ENCODE measurements at places on chromosomes 12 and 14.

- DNase-seq: no peak
Observed at GRCh38 chr14:100955201-100955600, 51.7 kb upstream of the RTL1 start.

- no peak for DNase-seq
Observed at GRCh38 chr12:46490635-46491034, 118.1 kb upstream of the SLC38A2 start.

- no peak for DNase-seq
Observed at GRCh38 chr12:5856692-5857091, 88.4 kb downstream of the ANO2 start.

DNA sequence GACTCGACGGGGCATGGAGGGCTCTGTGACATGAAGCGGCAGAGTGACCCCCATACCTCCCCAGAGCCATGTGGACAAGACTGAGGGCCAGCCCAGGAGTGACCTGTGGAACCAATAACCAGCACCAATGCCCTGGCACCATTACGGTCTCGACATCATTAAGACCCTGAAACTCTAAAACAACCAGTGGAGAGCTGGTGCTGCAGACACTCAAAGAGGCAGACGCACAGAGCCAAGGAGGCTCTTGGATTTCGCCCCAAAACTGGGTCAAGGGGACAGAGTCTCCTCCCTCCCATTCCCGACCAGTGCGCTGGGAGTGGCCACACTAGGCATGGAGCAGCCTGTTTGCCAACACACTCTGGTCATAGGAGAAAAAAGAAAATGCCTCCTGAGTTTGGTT, 41.6 kb upstream of the VASH1 start:
- no peak for DNase-seq

GRCh38 chr14:54498095-54498531, 9.3 kb upstream of the GMFB start:
- no peak for DNase-seq

DNA sequence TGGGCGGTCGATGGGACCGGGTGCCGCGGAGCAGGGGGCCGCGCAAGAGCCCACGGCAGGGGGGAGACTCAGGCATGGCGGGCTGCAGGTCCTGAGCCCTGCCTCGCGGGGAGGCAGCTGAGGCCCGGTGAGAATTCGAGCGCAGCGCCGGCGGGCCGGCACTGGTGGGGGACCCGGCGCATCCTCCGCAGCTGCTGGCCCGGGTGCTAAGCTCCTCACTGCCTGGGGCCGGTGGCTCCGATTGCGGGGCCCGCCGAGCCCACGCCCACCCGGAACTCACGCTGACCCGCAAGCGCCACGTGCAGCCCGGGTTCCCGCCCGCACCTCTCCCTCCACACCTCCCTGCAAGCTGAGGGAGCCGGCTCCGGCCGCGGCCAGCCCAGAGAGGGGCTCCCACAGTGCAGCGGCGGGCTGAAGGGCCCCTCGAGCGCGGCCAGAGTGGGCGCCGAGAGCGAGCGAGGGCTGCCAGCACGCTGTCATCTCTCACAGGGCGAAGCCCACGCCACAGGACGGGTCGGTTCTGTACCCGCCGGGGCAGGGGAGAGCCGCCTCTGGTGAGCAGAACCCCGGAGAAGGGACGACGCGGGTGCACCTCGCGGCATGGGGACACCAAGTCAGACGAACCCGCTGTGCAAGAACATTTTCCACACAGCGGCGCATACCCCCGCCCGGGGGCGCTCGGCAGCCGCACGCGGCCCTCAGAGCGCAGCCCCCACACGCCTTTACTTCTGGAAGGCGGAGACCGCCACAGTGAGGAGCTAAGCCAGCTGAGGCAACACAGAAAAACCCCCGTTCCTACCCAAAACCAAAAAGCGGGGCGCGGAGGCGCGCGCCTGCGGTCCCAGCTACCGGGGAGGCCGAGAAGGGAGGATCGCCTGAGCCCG, 1.2 kb upstream of the SIVA1 start:
- DNase-seq: no peak

DNA sequence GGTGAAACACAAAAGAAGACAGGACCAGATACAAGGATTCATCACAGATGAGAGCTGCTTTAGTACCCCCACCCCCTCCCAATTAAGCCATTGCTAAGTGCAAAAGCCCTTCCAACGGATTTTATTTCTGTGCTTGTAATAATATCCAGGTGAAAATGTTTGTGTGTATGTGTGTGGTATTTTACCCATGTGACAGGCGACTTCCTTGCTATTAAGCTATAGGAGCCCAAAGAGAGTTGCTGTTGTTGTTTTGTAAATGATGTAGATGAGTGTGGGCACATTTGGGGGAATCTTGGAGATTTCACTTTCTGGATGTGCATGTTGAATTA, 3.2 kb upstream of the HOXC4 start:
- no peak for DNase-seq

- DNase-seq: no peak
Observed at GRCh38 chr12:55280991-55281390, 15.4 kb downstream of the OR6C6 start.

DNA sequence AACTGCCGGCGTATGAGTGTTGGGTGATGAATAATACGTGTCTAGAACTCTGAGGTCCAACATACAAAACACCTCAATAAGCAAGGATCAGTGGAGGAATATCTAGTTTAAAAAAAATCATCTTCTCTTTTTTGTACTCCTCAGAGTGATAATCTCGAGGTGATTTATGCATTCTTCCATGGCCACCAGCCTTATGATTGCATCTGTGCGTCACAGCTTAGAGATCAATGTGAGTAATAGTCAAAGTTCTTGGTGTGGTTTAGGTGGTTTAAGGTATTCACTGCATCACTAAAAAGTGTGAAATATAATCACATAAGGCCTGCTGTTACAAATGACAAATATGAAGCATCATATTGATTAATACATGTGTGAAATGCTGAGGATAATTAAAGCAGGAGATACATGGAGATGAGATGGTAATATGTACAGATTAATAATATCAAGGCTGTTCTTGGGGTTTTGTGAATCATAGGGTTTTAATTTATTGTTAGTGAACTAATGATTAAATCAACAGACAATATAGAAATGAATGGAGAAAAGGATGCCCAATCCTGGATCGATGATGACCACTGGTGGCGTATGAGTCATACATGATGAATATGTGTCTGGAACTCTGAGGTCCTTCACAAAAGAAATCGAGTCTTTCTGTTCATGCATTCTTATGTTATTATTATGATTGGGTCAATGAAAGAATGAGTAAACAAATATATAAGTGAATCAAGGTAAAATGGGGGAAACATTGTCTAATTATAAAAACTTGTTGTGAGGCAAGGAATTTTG, 68.8 kb upstream of the RTL1 start:
- no peak for DNase-seq

DNA sequence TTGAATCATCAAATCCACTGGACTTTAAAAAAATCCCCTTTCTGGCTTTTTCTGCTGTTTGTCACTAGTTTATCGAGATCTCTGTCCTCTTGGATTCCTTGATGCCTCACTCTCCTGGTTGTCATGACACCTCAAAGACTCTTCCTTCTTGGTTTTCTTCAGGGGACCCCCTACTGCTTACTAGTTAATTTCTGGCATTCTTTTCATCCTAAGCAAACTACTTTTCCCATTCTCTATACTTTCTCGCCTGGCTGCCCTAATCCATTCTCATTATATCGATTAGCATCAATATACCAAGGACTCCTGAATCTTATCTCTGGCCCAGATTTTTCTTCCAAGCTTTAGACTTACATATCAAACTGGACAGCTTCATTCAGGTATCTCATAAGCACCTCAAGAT, 98.6 kb downstream of the NEDD1 start:
- no peak for DNase-seq

- DNase-seq: no peak
Observed at GRCh38 chr12:64232196-64232595, 10.1 kb upstream of the KICS2 start.

- DNase-seq: no peak
Observed at GRCh38 chr14:100844421-100844820, 18.5 kb downstream of the MEG3 start.

DNA sequence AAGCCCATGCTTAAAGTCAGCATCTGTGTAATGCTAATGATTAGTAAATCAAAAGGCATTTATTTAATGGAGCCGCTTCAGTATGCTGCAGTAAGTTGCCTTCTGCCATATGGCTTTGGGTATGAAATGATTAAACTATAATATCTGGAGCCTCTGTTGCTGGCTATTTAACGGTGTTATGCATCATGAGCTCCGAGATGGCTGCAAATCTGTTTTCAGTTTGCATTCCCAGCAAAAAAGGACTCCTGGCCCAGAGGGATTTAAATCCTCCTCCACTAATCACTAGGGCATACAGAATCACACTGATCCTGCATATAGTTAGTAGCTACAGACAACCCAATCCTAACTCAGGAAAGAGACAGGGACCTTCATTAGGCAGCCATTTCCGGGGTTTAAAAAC, 171.5 kb upstream of the EEA1 start:
- DNase-seq: no peak
